ENCODE measurements at places on chromosomes 4 and X.

DNA sequence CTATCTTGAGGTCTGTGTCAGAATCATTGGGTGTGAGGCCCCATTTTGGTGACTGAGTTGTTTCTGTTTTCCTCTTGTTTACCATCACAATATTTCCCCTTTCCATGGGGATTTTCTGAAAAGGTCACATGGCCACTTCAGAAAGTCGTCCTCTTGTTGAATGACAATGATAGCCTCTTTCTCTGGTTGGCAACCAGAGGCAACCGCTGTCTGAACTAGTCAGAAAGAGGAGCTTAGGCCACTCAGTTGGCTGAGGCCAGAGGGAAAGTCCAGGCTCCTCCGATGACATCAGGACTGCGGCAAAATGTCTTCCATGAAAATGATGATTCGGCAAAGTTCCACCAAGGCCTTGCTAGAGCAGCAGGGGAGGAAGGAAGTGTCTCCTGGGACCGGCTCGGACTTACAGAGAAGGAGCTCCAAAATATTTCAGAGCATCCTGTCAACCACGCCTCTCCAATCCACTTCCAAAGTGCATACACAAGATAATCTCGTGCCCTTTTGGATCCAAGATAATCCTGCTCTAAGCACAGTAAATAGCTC is 19.1 kb upstream of the RBM47 start:
- DNase-seq, result no peak

GRCh38 chr4:168540086-168540485 is 43.2 kb downstream of the PALLD start:
- DNase-seq, result peak; percentile 69

DNA sequence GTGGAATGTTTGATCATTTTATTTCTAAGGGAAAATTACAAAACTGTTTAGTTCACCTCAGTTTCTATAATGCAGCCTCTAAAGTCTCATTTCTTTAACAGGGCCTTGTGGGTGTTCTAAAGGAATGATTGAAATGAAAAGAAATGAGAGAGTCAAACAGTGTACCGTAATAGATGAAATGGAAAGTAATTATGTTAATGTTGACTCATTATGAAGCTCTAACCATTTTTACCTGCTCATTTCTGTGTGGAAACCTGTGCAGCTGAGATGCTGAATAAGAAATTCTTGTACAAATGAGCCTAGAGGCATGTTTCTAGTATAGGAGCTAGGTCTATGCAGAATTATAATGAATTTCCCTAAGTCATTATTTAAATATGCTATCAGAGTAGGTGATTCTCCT is 45.2 kb upstream of the RPA4 start:
- no peak for DNase-seq

DNA sequence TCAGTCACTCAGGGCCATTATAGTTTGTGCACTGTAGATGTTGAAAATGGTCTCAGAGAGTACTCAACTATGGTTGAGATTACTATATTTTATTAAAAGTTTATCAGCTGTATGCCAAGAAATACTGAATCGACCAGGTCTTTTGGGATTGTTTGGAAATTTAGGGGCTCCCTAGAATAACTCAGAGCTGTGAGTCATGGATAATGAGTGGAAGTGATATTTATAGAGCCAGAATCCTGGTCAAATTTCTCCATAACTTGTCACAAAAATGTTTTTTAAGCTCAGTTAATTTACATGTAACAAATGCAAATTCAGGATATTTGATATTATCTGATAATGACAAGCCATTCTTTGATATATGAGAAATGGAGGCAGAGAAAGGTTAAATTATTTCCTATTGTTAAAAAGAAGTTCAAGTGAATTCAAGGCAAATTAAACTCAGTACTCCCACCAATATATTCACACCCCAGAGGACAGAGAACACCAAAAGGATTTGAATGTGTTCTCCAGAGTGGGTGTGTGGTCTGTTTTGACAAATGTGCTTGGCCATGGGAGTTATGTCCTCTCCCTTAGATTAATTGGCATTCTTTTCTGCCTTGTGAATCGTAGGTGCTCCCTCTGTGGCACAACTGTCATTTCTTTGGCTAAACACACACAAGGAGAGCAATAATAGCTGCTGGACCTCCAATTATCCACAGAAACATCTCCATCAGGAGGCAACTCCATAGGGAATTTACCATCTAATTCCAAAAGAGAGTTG is 37.7 kb downstream of the ARHGAP24 start:
- DNase-seq, result no peak

DNA sequence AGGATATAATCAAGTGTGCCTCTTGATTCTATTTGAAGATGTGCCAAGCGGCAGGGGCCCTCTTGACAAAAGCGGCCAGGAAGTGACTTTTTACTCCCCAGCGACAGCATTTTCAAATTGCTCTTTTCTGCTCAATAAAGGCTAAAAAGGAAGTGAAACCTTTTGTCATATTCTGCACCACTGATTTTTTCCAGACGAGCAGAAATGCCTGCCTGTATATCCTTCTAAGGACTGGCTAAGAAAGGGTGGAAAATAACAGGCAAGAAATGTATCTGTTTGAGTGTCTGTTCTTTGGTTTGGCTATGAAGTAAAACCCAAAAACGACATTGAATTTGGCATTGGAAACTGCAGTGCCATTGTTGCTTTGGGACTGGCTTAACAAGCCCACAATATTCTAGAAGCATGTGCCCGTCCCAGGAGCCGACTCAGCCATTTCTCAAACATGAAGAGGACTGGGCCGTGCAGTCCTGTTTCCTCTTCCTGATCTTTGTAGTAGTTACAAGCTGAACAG is 25.4 kb downstream of the TMSB4X start:
- DNase-seq, result no peak

- no peak for DNase-seq
Measured at GRCh38 chr4:52664479-52664878, 5.4 kb upstream of the USP46 start.

DNA sequence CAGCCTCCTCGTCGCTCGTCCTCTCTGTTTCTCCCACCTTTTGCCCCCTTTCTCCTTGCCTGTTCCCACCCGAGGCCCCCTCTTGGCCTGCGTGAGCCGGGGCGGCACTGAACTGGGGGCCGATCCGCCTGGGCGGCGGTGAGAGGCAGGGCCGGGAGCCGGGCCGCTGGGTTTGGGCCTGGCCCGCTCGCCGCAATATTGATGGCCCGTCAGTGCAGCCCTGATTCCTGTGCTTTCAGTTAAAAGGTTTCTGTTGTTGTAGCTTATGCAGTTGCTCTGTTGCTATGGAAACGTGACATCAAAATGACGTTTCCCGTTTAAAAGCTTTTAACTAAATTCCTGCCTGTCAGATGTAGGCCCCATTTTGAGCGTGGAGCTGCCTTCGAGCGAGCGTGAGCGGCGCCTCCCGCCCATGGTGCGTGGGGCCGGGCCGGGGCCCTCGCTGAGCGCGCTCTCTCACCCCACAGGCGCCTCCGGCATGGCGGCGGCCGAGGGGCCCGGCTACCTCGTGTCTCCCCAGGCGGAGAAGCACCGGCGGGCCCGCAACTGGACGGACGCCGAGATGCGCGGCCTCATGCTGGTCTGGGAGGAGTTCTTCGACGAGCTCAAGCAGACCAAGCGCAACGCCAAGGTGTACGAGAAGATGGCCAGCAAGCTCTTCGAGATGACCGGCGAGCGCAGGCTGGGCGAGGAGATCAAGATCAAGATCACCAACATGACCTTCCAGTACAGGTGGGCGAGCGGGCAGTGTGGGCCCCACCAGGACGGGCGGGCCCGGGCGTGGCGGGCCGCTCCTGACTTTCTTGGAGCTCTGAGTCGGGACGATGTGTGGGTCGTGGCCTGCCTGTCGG is at the start of gene MSANTD1:
Gene MSANTD1 (plus strand): TSS at position 349 of the 851 bp plus-strand sequence. CDS start 64 bp downstream, at position 413.
- peak; percentile 57 for DNase-seq

- no peak for DNase-seq
Measured at GRCh38 chr4:77910676-77911075, 48.0 kb downstream of the MRPL1 start.

GRCh38 chr4:166498546-166498945 is 625.5 kb downstream of the TLL1 start:
- no peak for DNase-seq

DNA sequence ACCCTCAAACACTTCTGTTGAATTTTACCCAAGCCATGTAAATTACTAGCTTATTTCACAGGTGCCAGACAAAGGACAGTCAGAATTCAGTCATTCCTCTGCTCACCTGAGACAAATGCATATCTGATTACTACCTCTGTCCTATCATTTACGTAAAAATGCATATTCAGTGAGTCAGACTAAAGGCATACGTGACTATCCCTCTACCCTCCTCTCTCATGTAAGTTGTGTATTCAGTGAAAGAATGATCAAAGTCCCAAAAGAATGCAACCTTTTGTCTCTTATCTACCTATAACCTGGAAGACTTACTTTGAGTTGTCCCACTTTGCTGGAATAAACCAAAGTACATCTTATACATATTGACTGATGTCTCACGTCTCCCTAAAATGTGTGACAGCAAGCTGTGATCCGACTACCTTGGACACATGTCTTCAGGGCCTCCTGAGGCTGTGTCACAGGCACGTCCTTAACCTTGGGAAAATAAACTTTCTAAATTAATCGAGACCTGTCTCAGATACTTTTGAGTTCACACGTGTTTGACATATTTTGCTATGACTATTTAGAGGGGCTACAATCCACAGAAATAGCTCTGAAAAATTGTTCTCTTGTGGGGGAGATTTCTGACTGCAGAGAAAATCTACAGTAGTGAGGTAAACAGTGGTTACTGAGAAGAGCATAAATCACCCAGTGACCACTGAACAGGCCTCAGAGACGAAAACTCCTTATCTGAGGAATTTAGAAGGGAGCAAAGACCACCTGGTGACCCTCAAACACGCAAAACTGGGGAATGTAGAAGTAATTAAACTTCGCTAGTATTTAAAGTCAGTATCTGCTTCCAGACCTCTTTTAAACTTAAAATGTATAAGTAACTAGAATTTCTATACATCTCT is 1575.8 kb downstream of the STIM2 start:
- no peak for DNase-seq

DNA sequence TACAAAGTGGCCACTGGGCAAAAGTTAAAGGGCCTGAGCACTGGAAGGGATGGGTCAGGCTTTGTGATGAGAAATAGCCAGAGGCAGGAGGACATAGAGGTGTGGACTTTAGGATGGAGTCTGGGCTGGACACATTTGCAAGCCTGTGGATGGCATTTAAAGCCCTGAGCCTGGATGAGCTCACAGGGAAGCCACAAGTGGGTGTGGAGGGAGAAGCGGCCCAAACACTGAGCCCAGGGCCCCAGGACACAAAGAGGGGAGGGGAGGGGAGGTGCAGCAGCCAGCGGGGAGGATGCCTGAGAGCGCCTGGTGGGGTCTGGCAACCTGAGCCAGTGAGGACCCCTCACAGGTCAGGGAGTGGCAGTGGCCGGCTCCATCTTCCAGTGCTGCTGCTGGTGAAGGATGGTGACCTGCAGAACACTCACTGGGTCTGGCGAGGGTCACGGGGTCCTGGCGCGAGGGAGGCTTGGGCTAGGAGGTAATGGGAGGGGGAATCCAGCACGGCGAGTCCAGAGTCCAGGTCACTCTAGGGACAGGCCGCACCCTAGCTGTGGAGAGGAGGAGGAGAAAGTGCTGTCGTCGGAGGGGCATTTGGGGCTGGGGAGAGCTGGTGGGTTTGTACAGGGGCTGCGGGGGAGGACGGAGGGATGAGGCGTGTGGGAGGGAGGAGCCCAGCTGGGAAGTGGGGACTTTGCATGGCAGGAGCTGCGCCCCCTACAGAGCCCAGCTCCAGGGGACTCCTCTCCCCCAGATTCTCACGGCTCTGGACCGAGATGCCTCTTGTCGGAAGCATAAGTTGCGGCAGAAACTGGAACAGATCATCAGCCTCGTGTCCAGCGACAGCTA is 7.0 kb downstream of the LAGE3 start:
- DNase-seq, result no peak

DNA sequence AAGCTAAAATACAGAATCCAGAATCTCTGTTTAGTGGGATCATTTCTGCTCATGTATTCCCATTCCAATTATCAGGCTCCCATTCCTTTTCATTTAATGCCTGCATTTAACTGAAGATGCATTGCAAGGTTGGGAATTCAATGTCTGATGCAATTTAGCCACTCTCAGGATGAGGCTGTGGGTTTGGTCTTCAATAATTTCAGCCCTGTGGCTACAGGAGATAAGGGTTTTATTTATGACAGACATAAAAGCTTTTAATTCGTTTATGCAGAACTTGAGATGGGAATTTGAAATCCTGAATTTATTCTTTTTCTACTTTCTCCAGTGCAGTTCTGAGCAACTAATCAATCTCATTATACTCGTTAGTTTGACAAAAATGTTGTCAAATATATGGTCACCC is 1225.9 kb downstream of the PCDH18 start:
- DNase-seq, result no peak

DNA sequence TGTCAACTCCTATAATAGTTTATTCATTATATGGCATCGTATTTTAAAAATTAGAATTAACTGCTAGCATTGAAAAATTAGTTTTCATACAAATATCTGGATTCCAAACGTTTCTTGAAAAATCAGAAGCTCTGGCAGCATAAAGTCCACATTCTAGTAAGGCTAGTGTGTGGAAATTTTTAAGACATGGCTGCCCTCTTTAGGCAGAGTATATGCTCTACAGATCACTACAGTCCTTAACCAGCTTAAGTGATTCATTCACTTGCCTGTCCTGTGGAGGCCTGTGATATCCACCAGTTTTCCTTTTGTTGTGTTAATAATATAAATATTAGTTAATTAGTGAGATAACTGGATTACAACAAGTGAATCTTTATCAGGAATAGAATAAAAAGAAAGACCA is 287.2 kb downstream of the OPHN1 start:
- peak; percentile 60 for DNase-seq

- no peak for DNase-seq
Measured at GRCh38 chr4:40256329-40256728, 59.5 kb downstream of the RHOH start.

- peak; percentile 95 for DNase-seq
Measured at GRCh38 chr4:7890635-7891393, 48.8 kb downstream of the AFAP1 start.

DNA sequence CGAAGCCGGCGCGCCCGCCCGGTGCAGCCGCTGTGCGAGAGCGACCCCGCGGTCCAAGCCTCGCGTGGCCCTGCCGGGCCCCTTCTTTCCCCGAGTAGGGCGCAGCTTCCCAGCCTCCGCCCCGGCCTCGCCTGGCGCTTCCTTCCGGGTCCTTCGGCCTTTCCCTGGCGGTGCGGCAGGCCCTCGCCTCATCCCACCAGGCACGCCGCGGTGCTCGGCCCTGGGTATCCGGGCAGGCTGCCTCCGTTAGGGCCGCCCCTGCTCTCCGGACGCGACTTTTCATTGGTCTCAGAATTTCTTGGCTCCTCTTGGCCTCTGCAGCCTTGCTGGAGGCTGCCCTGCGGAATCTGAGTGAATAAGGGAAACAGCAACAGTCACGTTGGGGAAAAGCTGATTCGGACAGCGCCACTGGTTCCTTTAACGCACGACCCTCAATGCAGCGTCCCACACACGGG is 429 bp downstream of the UVSSA start:
- DNase-seq, result peak; percentile 86

DNA sequence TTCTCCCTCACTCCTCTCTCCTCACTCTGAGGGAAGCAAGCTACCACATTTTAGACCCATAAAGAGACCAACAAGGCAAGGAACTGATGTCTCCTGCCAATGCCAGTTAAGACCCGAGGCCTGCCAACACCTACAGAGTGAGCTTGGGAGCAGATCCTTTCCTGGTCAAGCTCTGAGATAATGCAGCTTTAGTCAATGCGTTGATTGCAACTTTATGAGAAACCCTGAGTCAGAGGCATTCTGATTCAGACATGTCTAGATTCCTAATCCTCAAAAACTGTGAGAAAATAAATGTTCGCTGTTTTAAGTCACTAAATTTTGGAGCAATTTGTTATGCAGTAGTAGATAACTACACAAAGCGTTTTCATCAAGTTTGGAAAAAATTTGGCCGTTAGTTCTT is 115.5 kb downstream of the JADE1 start:
- DNase-seq, result no peak

- DNase-seq, result no peak
Measured at GRCh38 chrX:149568701-149569296, 18.5 kb downstream of the MAGEA9B start.
